ENCODE measurements at places on chromosomes 11 and 22.
A peak's percentile ranks its signal among the peaks of the same experiment; 100 is the strongest.

DNA sequence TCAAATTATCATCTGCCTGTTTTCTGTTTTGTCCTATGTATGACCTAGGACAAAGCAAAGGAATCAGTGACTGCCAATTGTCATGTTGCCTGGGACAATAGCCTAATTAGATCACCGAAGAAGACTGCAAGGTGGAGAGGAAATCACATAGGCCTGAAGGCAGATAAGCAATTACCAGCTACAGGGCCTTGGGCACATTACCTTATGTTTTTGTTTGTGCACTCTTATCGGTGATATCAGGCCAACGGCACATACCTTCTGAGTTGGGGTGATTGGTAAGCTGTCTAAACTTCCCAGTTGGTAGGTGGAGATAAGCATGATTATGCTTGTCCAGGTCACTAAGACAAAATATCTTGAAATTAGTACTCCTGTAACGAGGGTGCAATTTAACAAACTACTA is 58.1 kb upstream of the FAM181B start:
- no peak for DNase-seq

DNA sequence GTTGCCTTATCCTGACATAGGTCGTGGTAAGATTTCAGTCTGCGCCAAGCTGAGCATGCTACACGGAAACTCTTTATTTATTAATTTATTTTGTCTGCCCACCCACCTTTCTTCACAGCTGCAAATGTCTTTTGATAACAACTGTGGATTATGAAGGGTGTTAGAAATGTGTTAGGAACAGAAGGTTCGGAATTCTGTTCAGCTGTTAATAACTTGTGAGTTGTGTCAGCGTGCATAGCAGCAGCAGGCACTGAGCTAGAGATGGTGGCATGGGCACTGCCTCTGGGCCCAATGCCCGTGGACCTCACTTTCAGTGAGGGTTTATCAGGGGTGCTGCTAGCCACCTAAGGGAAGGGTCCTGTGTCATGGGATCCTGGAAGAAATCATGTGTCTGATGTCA is 162.5 kb upstream of the NTM start:
- DNase-seq: no peak

GRCh38 chr11:36361901-36362391 is 65.9 kb downstream of the PRR5L start:
- DNase-seq: peak; percentile 58

GRCh38 chr11:75812542-75813040 is 2.4 kb upstream of the UVRAG start:
- no peak for DNase-seq

DNA sequence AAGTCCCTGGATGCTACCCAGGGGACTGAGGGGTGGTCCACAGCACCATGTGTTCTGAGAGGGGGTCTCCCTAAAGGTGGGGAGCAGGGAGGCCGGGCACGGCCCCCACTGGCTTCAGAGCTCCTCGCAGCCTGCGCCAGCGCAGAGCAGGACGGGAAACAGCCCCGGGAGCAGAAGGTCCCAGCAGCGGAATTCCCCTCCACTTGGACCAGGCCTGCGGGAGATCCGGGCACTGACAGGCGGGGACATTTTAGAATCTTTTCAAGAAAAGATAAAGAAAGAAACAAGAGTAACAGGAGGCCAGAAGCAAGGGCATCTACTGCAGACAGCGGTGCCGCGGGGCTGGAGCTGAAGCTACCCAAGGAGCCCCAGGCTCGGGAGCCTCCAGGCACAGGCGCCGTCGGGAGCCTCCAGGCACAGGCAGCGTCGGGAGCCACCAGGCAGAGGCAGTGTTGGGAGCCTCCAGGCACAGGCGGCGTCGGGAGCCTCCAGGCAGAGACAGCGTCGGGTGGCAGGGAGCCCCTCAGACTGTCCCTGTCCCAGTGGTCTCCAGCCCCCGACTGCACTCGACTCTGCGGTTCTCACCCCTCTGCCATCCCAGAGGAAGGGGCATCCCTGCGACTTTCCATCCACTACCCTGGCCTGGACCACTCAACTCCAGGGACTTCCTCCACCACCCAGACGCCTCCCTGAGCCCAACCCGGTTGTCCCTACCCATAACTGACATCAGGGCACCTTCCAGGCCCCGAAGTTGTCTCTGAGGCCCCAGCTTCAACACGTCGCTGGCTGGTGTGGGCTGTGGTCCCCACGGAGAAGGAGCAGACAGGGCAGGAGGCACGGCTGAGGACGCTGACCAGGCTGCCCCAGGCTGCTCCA is 211.1 kb downstream of the BRD1 start:
- DNase-seq: no peak

DNA sequence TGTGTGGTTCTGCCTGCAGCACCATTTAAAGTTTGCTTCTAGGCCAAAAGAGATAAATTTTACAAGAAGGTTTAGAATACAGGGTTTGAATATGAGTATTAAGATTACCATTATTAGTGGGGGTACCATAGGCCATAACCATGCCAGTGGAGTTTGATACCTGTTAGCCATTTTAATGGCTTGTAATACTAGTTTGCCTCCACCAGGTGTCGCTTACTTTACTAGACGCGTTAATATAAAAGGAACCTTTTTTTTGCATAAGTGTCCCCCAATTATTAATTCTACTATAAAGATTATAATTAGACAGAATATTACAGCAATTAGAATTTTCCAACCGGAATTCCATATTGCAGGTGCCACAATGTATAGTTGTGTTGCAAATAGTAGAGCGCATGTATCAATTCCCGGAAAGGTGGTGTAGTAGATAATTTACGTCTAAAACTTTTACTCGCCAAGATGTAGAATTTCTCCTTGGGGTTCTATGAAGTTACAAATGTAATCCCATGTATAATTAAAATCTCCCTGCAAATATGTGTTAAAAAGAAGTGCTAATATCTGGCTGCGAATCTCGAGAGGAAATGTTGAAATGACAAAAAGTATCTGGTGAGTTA is 16.1 kb downstream of the MS4A6E start:
- no peak for DNase-seq

DNA sequence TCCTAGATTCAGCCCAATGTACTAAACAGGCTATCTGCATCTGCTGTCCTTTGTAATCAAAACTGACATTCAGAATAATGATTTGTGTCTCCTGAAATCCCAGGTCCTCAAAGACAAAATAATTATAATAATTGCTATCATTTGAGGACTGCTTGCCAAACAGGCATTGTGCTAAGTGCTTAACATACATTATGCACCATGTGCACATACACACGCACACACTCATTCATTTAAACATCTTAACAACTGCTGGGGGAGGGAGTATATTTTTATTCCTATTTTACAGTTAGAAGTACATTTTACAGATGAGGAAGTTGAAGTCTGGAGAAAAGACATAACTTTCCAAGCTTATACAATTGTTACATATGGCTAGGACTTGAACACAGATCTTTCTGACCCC is 308.0 kb upstream of the ZC3H12C start:
- DNase-seq: no peak

GRCh38 chr11:126829716-126830115 is 170.9 kb downstream of the KIRREL3 start:
- no peak for DNase-seq

DNA sequence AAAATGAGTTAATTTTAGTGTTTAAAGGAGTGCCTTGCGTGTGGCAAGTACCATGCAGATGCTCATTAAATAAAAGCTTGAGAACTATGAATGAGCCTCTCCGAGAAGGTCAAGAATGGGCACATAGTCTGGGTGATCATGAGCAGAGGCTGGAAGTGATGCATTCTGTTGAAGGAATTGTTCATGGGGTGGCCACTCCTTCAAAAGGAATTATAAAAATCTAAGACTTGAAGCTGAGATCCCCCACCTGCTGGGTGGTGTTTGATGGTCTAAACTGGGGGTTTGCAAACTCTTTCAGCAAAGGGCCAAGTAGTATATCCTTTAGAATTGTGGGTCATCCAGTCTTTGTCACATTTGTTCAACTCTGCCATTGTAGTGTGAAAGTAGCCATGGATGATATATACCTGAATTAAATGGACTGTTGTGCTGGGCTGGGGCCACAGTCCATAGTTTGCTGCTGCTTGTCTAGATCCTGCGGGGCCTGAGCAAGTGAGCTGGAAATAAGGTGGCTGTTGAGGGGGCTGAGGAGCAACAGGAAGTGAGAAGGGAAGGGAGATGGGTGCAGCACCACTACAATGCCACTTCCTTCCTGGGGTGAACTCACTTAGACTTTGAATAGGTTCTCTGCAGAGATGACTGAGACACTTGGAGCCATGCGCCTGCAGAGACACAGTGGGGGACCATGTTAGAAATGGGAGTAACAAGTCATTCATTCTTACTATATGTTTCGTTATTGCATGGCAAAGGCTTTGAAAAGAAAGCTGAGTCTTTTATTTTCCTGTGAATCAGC is 179.0 kb downstream of the SNX19 start:
- no peak for DNase-seq

GRCh38 chr22:25013607-25014006 is 61.1 kb downstream of the KIAA1671 start:
- DNase-seq: no peak

- DNase-seq: no peak
These were observed 214.2 kb upstream of the ZBED5 start for GRCh38 chr11:11072067-11072466.

GRCh38 chr11:114296605-114297372 is 590 bp downstream of the NNMT start:
- DNase-seq: no peak

DNA sequence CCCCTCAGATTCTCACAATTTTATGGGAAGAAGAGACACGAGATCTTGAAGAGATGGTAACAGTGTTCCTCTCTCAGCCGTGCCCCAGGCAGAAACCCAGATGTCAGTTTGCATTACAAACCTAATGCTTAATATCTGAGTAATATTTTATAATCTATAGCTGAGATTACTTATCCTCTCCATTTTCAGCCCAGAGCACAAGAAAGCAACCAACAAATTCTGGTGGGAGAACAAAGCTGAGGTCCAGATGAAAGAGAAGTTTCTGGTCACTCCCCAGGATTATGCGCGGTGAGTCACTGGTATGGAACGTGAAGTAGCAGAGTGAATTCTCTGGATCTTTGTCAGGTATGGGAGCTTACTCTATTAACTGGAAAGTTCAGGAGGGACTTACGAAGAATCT is 884 bp downstream of the CENATAC start:
- DNase-seq: peak; percentile 81

- DNase-seq: no peak
These were observed 21.2 kb upstream of the CD5 start for GRCh38 chr11:61080986-61081590.

DNA sequence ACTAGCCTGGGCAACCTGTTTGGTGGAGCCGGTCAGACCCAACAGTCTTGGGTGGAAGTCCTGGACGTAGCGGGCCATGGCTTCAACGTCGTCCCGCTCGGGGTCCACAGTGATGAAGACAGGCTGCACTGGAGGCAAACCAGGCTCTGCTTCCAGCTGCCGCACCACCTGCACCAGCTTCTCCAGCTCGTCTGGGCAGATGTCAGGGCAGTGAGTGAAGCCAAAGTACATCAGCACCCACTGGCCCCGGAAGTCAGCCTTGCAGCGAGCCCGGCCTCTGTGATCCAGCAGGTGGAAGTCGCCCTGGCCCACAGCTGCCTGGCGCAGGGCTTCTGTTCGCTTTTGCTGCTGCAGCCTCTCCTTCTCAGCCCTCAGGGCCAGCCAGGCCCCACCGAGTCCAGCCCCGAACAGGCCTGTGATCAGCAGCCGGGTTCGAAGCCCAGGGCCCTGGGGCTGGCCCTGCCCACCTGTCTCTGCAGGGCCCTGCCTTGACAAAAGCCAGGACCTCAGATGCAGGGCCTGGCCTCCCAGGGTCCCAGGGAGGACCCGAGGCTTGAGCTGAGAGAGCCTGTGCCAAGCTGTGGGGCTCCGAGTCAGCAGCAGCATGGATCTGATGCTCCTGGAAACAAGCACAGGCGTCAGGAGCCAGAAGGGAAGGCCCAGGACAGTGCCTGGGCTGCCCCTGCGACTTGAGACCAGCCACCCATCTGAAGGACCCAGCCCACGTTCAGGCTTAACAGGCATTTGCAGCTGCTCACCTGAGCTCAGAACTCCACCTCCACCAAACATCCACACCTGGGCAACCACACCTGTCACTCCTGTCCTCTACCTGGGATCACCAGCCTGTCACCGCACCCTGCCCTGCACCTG is 1.4 kb downstream of the SCO2 start:
- no peak for DNase-seq

DNA sequence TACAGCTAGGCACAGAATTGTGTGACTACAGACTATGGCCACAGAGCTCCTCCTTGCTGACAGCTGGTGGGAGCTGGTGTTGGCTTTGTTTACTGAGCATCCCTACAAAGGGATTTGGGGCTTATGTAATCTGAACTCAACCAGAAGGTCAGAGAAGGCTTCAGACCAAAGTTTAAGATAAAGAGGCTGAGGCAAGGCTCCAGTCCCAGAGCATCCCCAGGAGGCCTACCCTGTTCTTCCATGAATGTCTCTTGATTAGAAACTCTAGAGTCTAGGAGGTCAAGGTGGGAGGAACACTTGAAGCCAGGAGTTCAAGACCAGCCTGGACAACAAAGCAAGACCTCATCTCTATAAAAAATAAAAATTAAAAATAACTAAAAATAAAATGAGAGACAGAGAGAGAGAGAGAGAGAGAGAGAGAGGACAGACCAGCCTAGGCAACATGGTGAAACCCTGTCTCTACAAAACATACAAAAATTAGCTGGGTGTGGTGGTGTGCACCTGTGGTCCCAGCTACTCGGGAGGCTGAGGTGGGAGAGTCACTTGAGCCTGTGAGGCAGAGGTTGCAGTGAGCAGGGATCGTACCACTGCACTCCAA is 125.5 kb upstream of the SERPIND1 start:
- no peak for DNase-seq

DNA sequence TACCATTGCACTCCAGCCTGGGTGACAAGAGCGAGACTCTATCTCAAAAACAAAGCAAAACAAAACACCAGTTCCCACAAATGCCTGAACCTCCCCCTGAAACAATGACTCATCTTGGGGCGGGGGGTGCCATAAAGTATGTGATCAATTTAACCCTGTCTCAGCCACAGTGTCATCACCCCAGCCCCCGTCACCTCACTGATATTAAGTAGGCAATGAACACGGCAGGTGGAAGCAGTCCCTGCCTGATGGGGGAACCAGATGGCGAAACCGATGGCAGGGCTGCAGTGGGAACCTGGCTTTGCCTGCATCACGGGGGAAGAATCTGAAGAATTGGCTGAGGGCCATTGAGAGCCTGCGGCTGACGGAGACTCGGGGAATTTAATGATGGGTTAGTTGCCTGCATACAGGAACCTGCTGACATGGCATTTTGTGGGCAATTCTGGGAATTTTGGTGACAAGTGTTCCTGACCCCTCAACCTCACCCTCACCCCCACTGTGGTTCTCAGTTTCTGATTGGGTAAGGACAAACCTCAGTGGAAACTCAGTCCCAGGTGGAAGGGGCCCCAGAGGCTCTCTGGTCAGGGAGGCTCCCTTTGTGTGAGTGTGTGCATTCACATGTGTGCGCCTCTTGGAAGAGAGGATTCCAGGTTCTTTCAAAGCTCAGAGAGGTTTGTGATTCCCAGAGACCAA is 39.1 kb upstream of the SHISAL1 start:
- DNase-seq: peak; percentile 93

GRCh38 chr11:73386016-73386415 is 9.8 kb downstream of the RELT start:
- DNase-seq: no peak
